ENCODE measurements at places on chromosomes 12 and 14. TPM values are rescaled to one million over a fixed set of nuclear protein-coding genes. Genes with fewer than 3 reads are reported as not detected.
A peak's percentile ranks its signal among the peaks of the same experiment; 100 is the strongest.

Gene RPS6KL1
- 15.1 TPM for total RNA-seq

Gene RNASE1
- 5.7 TPM for total RNA-seq

Gene VEZT
- total RNA-seq: 126 TPM

Gene PLEK2
- total RNA-seq: not detected

Gene NANOG
- not detected for total RNA-seq

DNA sequence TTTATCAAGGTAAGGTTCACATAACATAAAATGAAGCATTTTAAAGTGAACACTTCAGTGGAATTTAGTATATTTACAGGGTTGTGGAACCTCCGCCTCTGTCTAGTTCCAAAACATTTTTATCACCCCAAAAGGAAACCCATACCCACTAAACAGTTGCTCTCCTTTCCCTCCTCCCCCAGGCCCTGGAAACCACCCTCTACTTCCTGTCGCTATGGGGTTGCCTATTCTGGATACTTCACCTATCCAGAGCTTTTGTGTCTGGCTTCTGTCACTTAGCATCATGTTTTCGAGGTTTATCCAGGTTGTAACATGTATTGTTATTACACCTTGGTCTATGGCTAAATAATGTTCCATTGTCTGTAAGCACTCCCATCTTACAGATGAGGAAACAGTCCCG is 27.7 kb upstream of the ZFP36L1 start:
- no peaks in the 10 kb centered on the region for H3K27me3 ChIP-seq
- H3K27ac ChIP-seq: no peak overlapping the region
- DNase-seq: no peak
- no peak overlapping the region for H3K4me3 ChIP-seq
- no peaks in the 10 kb centered on the region for H3K36me3 ChIP-seq
- H3K4me1 ChIP-seq: peaks cover 20% of the 10 kb centered on the region

Gene KIF5A
- total RNA-seq: 7.9 TPM

Gene ZDHHC22
- 0.31 TPM for total RNA-seq

- no peak overlapping the region for H3K27ac ChIP-seq
- no peak overlapping the region for H3K4me3 ChIP-seq
- no peak for DNase-seq
- peaks cover 32% of the 10 kb centered on the region for H3K4me1 ChIP-seq
These were observed 79.2 kb downstream of the B4GALNT3 start for GRCh38 chr12:538731-539539.

GRCh38 chr14:23407516-23408306 is at the start of gene MYH6:
Gene MYH6, minus strand, starts transcription at chr14:23408273. Its CDS starts 1,050 bp downstream, at chr14:23407223.
- no peak within 1 kb of the TSS for H3K27ac ChIP-seq
- no peak for DNase-seq
- H3K27me3 ChIP-seq: peaks cover 6% of the 10 kb centered on the region
- H3K4me3 ChIP-seq: no peak within 1 kb of the TSS

DNA sequence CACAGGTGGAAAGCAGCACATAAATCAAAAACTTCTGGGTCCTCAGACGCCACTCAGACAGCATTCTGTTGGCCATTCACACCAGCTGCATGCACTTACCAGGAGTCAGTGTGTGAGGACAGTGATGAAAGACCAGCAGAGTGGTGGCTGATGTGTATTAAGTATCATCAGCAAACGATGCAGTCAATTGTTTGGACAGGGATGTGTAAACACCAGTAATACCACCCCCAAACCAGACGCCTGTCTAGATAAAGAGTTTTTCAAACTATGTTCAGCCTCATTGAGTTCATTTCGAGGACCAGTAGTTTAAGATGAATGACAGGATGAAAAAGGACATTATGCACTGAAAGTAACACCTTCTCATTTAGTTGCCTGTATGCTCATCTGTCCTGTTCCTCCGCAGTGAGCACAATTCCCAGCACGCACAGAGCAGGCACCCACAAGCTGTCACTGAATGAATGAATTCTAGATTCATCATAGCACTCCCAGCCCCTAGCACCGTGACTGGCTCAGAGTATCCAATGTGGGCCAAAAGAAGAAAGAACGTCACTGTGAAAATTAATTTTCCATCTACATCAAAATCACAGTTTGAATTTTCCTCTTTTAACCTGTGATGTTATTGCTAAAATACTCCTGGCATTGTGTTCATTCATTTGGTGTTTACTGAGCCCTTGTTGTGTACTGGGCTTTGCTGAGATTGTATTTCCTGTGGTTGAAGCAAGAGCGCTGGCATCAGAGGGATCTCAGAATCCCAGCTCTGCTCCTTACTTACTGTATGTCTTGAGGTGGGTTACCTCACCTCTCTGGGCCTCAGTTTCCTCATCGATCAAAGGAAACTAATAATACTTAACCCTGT is 124.8 kb upstream of the NOS1 start:
- no peaks in the 10 kb centered on the region for H3K27me3 ChIP-seq
- DNase-seq: no peak
- H3K27ac ChIP-seq: no peak overlapping the region
- peaks cover 13% of the 10 kb centered on the region for H3K4me1 ChIP-seq

DNA sequence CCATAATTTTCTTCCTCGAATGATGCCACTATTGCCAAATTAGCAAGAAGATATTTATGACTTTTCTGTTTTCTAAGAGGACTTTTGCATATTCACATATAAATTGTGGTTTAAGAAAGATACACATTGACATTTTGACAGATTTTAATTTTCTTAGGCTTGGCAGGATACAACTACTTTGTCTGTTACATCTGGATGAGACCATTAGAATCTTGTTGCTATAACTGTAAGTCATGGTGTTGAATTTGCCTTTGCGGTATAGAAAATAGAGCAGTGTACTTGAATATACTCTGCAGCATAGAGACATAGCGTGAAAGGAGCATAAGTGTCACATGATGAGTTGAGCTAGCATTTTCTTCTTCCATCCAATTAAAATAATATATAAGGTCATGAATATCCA is 169.3 kb downstream of the FUT8 start:
- no peaks in the 10 kb centered on the region for H3K36me3 ChIP-seq
- no peak for DNase-seq
- no peaks in the 10 kb centered on the region for H3K27me3 ChIP-seq

Gene RASSF9
- 0.06 TPM for total RNA-seq

DNA sequence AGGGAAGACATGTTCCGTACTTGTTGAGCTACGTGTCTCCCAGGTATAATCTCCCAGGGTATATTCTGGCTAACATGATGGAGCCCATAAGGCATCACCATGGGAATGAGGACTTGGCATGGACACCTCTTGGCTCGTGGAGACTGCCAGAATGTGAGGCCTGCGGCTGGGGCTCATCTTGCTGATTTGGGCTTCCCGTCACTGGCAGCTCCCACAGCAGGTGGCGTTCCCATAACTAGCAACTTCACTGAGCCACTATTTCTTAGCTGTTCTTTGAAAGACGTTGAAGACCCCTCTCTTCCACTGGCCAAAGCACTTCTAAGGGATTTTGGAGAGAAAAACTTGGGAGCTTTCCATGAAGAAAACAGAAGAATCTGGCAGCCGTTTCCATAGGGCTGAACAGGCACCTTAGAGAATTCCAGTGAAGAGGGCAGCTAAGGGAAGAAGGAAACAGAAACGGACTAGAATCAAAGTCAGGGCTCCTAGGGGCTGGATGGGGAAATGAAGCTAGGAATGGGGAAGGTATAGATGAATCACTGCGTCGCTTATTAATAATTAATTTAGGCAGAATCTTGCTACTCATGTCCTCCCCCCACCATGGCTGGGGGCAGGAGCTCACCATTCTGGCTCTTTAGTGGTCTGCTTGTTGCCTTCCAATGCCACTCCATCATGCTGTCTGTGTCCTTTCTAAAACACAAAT is 39.7 kb upstream of the FOS start:
- DNase-seq: peak; percentile 30
- H3K4me1 ChIP-seq: peaks cover 23% of the 10 kb centered on the region
- H3K27me3 ChIP-seq: no peaks in the 10 kb centered on the region

Data from neural progenitor cell (in vitro differentiated cells).